T-helper 17 cell (primary cell): ENCODE measurements at places on chromosomes 1 and 21.

DNA sequence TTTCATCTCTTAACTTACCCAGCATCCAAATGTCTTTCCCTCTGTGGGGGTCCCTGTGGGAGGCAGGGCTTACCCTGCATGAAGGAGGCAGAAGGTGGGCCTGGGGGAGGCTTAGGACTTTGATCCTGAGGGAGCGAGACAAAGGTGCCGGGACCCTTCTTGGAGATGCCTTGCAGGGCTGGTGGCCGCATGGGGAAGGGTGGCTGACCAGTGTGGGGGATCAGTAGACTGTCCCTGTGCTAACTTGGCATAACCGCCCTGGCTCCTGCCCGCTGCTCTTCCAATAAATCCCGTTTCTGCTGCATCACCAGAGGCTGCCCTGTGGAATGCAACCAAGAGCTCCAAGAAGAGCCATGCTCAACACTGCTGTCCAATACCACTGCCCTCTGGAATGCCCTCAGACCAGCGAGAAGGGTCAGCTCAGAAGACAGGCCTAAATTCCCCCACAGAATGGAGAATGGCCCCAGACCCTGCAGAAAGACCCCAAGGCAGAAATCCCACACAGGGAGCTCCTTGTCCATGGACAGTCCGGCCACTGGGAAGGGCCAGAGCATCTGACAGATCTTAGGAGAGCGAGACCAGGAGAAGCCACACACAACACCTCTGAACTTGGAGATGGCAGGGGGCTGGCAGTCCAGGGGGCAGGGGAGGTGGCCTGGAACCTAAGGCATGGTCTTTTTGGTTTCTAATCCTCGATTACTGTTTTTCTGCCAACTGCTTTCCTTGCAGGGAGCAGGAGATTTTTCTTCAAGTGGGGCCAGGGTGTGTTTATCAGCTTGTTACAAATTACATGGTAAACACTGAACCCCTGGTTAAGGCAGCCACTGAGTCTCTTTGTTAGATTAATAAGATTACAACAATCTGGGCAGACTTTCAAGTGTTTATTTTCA, 46.7 kb upstream of the DMRTB1 start:
- H3K36me3 ChIP-seq = no peaks in the 10 kb centered on the region
- no peaks in the 10 kb centered on the region for H3K27me3 ChIP-seq
- peaks cover 30% of the 10 kb centered on the region for H3K4me1 ChIP-seq
- H3K27ac ChIP-seq = peak overlapping the region; percentile 95
- H3K4me3 ChIP-seq = peak overlapping the region; percentile 59

DNA sequence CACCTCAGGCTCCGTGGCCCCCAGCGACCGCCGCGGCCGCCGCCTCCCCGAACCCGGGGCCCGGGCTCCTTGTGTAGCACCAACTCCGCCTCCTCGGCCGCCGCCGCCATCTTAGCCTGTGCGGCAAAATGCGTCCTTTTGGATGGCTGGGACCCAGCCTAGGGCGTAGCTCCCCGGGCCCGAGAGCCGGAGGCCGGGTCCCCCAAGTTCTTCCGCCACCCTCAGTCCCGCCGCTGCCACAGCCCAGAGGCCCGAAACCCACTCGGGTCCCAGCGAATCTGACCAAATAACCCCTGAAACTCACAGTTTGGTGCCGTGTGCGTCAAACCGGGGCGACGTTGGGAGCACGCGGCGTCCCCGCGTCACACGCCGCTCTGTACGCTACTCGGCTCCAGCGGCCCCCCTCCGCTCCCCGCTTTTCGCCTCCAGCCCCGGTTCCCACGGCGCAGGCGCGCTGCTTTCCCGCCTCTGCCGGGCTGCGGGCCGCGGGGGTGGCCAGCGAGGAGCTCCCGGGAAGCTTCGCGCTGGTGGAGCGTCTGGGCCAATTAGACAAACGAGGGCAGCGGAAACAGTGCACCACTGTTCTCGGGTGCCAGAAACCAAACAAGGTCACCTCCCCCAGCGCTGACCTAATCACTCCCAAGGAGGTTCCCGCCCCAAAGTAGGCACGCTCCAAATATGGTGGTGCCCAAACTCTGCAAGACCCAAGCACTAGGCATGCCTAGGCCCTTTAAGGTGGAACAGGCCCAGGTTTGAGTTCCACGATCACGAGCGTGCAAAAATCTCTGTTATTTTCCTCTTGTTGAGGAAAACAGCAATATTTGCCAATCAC, at the start of gene ZNF644:
TSS of gene ZNF644 (minus strand) at position 350 of the 832 bp plus-strand sequence. CDS start 39,682 bp downstream, outside the sequence.
- no peaks in the 10 kb centered on the region for H3K27me3 ChIP-seq
- H3K27ac ChIP-seq = peak within 1 kb of the TSS; percentile 95
- H3K36me3 ChIP-seq = peaks cover 2% of the 10 kb centered on the region
- peak; percentile 87 for DNase-seq
- H3K4me3 ChIP-seq = peak within 1 kb of the TSS; percentile 94

DNA sequence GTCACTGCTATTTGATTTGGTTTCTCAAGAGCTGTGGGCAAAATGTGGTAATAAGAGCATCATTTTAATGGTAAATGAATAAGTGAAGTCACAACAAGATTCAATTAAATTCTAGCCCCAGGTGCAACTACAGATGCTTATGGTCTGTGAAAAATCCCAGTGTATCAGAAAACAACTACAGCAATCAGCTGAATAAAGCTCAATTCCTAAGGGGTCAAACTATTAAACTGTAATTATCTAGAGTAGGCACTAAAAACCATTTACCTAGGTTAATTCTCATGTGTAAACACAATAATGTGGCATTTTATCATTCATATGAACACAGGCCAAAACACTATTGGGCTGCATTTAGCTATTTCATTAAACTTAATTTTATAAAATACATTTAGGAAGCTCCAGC, 9.6 kb downstream of the TARBP1 start:
- H3K27me3 ChIP-seq = no peaks in the 10 kb centered on the region
- no peak for DNase-seq
- no peak overlapping the region for H3K27ac ChIP-seq

DNA sequence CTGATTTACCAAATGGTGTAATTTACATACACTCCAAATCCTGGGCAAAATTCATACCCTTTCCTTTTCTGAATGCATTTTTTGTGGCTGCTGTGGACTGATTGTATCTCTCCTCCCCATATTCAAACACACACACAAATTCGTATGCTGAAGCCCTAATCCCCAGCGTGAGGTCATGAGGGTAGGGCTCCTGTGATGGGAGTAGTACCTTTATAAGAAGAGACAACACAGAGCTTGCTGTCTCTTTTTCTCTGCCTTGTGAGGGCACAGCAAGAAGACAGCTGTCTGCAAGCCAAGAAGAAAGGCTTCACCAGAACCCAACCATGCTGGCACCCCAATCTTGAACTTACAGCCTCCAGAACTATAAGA, 24.4 kb downstream of the DUSP10 start:
- no peak overlapping the region for H3K27ac ChIP-seq
- no peaks in the 10 kb centered on the region for H3K27me3 ChIP-seq
- peaks cover 2% of the 10 kb centered on the region for H3K36me3 ChIP-seq
- no peak overlapping the region for H3K4me3 ChIP-seq
- peaks cover 44% of the 10 kb centered on the region for H3K4me1 ChIP-seq
- no peak for DNase-seq

DNA sequence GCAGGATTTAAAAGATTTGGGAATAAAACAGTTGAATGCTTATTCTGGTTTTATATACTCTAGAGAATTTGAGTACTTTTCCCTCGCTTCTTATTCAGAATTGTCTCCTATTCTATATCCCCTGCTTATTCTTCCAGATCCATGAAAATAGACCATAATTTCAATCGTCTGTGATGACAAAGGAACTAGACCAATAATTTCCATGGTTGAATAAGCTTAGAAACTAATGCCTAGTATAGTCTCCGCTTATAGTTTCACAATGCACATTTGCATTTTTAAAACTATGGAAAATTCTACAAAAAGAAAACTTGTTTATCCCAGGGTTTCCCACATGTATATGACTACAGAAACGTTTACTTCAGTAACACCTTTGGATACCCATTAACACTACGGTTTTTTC, 247.4 kb upstream of the NR5A2 start:
- DNase-seq = no peak
- H3K27ac ChIP-seq = no peak overlapping the region
- peaks cover 2% of the 10 kb centered on the region for H3K4me1 ChIP-seq
- H3K4me3 ChIP-seq = no peak overlapping the region
- H3K27me3 ChIP-seq = peaks cover 3% of the 10 kb centered on the region

GRCh38 chr1:153561466-153561985, 4.1 kb downstream of the S100A2 start:
- peaks cover 6% of the 10 kb centered on the region for H3K4me1 ChIP-seq
- H3K4me3 ChIP-seq = no peak overlapping the region
- no peak for DNase-seq

DNA sequence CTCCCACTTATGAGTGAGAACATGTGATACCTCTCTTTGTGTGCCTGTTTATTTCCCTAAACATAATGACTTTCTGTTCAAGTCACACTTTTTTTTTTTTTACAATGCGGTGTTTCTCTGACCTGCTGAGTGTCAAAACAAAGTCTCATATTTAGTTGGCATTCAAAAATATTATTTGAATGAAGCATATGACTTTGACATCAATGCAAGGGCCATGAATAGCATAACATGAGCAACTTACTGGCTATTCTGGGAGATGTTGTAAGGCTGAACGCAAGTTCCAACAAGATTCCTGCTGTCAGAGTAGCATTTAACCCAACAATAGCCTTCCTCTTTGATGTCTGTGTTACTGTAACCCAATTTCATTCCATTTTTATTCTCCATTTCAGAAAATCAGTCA, 2.0 kb upstream of the KRTAP19-1 start:
- no peak overlapping the region for H3K27ac ChIP-seq
- DNase-seq = no peak
- H3K4me3 ChIP-seq = no peak overlapping the region

- DNase-seq = no peak
- H3K4me1 ChIP-seq = peaks cover 8% of the 10 kb centered on the region
- no peaks in the 10 kb centered on the region for H3K27me3 ChIP-seq
- no peak overlapping the region for H3K27ac ChIP-seq
- peaks cover 3% of the 10 kb centered on the region for H3K36me3 ChIP-seq
Measured at GRCh38 chr1:21794656-21795055, 11.7 kb upstream of the USP48 start.

DNA sequence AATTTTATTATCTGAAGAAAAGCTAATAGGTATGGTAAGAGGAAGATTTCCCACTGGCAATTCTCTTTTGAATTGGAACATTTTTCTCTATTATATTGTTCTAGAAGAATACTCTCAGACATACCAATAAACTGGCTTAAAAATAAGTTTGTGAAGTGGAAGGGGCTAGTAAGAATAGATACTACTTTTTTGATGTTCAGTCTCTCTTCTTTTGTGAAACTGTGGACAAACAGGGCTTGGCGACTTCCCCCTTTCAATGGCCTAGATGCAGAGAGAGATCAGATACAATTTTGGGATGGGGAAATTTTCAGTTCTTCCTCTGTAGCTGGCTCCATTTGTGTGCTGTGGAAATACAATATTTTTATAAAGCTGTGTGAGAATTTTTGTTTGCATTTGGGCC, 2.5 kb downstream of the PBX1 start:
- H3K27ac ChIP-seq = no peak overlapping the region
- H3K4me1 ChIP-seq = peaks cover 3% of the 10 kb centered on the region
- no peak overlapping the region for H3K4me3 ChIP-seq
- DNase-seq = no peak
- no peaks in the 10 kb centered on the region for H3K36me3 ChIP-seq

DNA sequence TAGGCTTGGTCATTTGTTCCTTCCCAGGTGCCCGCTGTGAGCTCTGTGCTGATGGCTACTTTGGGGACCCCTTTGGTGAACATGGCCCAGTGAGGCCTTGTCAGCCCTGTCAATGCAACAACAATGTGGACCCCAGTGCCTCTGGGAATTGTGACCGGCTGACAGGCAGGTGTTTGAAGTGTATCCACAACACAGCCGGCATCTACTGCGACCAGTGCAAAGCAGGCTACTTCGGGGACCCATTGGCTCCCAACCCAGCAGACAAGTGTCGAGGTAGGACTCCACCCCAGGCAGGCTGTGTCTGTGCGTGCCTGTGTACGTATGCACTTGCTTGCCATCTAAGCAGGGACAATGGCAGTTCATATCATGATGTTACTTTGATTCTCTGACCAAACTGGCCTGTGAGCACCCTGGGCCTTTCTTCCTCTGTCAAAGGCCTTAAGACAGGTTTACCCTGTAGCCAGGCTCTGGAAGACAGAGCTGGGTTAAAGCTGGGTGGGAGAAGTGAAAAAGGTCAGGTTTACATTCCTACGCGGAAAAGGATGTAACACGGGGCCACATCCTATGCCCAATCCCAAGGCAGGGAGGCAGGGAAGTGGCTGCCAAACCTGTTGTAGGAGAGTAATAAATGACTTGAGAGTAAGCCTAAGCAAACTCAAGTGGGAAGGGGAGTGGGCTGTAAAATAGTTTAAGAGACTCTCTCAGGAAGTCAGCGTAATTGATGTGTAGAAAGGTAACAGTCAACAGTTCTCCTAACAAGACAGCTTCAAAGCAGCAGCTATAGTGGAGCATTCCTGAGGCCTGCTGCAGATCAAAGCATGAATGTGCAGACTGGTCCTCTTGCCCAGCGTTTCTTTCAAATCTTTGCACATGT, 42.5 kb downstream of the LAMC2 start:
- DNase-seq = no peak
- H3K27ac ChIP-seq = no peak overlapping the region
- H3K36me3 ChIP-seq = peaks cover 2% of the 10 kb centered on the region
- no peak overlapping the region for H3K4me3 ChIP-seq
- H3K27me3 ChIP-seq = peaks cover 14% of the 10 kb centered on the region

DNA sequence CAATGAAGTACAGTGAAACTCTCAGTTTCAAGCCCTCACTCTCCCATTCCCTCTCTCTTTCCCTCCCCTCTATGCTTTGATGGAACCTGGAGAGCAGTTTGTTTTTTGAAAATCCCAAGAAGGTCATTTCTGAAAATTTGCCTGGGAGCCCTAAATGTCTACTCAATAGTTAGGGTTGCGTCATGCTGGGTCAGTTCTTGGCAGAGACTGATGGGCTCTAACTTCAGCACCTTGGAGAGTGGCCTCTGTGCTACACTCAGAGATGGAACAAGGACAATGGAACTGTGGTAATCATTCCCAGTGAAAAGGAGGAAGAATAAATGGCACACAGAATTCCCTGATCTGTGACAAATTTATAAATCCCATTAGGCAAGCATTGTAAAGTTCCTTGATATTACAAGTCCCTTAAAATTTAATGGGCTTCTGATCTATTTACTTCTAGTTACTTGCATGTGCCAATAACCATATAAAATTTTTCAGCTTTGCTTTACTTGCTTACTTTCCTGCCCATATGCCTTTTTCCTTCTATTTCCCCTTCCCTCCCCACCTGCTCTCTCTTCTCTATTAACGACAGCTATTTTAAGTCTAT, 182.9 kb upstream of the KCND3 start:
- no peak overlapping the region for H3K4me3 ChIP-seq
- H3K27ac ChIP-seq = no peak overlapping the region
- no peak for DNase-seq
- no peaks in the 10 kb centered on the region for H3K27me3 ChIP-seq

DNA sequence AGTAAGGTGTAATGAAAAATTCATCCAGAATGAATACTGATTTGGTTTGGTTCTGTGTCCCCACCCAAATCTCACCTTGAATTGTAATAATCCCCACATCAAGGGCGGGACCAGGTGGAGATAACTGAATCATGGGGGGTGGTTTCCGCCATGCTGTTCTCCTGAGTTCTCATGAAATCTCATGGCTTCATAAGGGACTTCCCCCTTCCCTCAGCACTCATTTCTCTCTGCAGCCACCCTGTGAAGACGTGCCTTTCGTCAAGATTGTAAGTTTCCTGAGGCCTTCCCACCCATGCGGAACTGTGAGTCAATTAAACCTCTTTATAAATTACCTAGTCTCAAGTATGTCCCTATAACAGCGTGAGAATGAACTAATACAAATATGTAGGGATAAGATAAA, 5.5 kb upstream of the SYNJ1 start:
- H3K4me3 ChIP-seq = no peak overlapping the region
- H3K4me1 ChIP-seq = peaks cover 19% of the 10 kb centered on the region
- no peaks in the 10 kb centered on the region for H3K36me3 ChIP-seq
- no peaks in the 10 kb centered on the region for H3K27me3 ChIP-seq
